ENCODE measurements at places on chromosomes 1 and 21. TPM values are rescaled to one million over a fixed set of nuclear protein-coding genes. Genes with fewer than 3 reads are reported as not detected.

GRCh38 chr1:182607566-182607965, 3.4 kb upstream of the RGS16 start:
- DNase-seq = no peak

GRCh38 chr1:115768549-115768948, at the start of gene CASQ2:
Gene CASQ2 (minus strand): TSS chr1:115768714. CDS start chr1:115768541, 173 bp downstream.
- peak; percentile 16 for DNase-seq

DNA sequence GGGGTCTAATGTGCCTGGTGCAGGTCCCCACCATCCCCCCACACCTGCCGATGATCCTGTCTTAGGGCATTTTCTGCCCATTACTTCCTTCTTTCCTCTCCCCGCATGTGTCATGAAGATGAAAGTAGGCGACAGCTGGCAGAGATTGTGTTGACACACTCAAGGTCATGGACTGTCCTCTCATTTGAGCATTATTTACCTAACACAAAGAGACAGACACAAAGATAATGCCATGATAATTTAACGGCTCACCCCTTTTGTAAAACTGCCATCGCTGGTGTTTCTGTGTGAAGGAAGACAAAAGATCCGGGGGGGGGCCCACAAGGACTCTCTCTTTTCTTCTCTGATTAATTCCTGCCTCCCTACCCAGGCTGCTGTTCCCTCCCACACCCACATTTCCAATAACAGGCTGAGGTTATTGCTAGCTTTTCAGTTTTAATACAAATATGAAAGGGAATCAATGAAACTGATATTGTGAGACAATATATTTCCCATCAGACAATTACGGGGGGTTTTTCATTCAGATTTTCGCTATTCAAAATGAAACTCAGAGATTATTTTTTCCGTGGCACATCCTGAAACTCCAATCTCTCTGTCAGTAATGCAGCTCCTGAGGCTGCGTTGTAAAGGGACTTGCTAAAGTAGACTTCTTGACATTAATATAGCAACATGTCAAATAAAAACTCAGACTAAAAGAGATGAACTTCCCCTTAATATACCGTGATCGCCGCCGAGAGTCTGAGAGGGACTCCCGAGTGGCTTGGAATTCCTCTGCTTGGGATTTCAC, 561.1 kb downstream of the NPHP4 start:
- DNase-seq = no peak

DNA sequence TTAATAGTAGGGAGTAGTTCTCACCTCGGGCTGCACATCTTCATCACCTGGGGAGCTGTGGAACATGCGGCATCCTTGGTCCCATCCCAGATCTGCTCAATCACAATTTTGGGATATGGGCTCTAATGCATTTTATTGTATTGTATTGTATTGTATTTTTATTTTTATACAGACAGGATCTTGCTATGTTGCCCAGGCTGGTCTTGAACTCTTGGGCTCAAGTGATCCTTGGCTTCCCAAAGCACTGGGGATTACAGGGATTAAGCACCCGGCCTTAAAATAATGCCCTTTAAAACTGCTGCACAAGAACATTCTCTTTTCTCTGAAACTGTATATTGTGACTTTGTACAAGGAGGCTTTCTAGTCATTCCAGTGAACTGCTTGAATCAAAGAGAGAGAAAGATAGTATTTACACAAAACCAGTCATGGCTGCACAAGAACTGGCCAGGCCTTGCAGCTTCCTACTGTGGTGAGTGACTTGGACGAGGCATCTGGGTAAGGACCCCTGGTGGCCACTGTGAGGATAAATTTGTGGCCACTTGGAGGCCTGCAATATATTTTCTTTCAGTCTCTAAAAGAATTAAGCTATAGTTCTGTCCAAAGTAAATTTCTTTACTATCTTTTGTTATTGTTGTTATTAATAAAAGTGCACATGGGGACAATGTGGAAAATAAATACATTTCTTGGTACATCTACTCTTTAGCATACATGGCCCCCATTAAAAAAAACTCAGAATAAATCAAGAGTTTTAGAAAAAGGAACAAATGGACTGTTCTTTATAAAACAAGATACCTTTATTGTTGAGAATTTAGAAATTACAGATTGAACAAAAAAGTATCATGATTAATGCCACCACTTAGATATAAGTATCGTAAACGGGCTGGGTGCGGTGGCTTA, 48.0 kb downstream of the TBCE start:
- DNase-seq = peak; percentile 82

GRCh38 chr1:197126691-197127090, 19.8 kb downstream of the ASPM start:
- DNase-seq = no peak

OR2L5 gene
- not detected for total RNA-seq

GBP4 gene
- not detected for total RNA-seq

ATP6V1G3 gene
- not detected for total RNA-seq

DNA sequence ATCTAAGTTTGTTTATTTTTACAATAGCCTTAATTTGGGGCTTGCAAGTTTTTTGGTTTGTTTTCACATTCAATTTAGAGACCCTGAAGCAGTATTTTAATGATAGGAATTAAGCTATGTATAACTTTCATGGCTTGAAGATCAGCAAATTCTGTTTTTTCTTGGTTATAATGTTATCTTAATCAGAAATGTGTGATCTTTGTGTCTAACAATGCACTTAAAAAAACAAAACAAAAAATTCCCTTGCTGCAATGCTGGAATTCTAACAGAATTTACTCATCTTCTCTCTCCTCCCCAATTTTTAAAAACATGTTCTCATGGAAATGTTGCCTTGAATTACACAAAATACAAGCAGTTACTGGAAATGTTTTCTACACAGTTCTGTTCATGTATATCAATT, 113.1 kb downstream of the OLFML2B start:
- no peak for DNase-seq

DNA sequence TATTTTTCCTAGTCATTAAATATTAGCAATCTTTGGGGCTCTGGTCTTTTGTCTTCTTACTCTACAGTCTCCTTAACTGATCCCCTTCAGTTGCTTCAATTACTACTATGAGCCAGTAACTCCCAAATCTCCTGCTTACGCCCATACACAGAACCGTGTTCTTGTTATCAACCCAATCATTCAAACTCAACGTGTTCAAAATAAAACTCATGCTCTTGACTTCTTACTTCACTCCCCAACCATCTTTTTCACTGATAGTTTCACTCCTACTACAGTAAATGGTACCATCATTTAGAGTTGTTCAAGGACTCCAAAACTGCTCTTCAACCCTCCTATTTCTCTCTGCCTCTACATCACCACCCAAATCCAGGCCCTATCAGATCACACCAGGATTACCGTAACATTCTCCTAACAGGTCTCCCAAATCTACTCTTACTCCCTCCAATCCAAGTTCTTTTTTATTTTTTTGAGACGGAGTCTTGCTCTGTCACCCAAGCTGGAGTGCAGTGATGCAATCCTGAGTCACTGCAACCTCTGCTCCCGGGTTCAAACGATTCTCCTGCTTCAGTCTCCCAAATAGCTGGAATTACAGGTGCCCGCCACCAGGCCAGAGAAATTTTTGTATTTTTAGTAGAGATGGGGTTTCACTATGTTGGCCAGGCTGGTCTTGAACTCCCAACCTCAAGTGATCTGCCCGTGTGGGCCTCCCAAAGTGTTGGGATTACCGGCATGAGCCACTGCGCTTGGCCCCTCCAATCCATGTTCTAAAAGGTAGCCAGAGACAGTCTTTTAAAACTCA, 3.0 kb downstream of the YARS1 start:
- DNase-seq = no peak

DDR2 gene
- 0.69 TPM for total RNA-seq

DNA sequence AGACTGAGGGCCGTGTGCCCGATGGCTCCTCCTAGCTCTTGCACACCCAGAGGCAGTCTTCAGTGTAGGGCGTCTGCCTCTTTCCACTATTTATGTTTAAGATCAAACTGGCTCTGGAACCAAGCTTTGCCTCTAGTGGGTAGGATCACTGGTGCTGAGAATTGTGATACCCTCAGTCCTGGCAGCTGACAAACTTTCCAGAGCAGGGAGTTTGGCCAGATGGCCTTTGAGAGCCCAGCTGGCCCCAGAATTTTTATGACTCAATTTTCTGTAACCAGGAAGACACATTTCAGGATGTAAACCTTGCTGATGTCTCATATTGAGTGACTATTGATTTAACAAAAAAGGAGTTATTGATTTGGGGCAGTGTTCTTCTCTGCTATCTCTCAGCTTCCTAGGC, 6.7 kb downstream of the COQ8A start:
- no peak for DNase-seq

DNA sequence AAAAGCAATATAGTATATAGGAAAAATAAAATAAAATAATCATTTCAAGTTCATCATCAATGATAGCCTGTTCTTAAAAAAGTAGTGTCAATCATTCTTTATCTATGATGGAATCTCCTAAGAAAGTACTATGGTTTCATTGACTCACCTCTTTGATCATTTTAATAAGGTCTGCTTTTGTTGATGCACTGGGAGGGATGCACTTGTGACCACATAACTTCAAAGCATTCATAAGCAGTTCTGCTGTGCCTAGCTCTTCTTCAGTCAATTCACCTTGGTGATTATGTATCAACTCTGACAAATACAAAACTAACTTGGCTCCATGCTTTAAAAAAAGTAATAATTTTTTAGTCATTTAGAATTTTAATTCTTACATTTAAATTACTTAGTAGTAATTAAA, 84.8 kb upstream of the GNG4 start:
- no peak for DNase-seq

DNA sequence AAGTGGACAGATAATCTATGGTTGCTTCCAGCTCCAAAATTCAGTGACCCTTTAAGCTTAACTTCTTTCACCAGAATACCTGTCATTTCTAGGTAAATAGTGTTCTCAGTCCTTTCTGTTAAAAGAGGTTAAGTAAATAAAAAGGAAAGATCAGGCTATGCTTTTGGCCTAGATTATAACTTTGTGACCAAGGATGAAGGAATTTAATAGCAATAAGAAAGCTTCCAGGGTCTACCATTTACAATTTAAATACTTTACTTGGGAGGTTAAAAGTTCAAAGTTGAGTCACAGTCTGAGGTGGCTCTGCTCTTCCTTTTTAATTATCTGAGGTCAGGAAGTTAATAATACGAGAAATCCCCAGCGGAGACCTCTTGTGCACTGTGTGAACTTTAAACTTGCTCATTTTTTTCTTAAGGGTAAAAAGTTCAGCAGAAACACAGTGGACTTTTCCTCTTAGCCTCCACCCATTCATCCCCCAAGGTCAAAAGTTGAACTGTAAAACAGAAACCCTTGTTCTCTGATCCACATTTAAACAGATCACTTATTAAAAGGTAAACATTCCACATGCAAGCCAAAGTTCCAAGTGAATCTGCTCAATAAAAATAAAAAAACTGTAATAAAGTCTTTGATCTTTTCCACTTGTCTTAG, 187.1 kb downstream of the NRIP1 start:
- no peak for DNase-seq

EVI5 gene
- total RNA-seq = 13.7 TPM

DNA sequence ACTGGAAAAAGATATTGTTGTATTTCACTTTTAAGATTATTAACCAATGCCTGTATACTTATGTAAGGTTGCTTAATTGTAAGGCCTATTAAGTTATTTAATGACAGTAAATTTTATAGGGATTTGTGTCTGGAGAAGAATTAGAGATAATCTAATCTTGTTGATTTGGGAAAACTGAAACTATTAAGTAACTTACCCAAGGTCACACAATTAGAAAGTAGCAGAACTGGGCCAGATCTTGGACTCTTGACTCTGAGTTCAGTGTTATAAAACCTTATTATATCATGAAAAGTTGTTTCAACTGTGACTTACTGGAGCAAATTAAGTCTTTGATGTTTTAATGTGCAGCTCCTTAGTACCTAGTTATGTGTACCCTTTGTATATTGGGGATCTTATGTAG, 38.5 kb downstream of the CAMTA1 start:
- DNase-seq = no peak

GRCh38 chr1:1225913-1226312, 5.9 kb downstream of the SDF4 start:
- no peak for DNase-seq

GRCh38 chr1:30425046-30425445, 298.3 kb downstream of the MATN1 start:
- no peak for DNase-seq

DNA sequence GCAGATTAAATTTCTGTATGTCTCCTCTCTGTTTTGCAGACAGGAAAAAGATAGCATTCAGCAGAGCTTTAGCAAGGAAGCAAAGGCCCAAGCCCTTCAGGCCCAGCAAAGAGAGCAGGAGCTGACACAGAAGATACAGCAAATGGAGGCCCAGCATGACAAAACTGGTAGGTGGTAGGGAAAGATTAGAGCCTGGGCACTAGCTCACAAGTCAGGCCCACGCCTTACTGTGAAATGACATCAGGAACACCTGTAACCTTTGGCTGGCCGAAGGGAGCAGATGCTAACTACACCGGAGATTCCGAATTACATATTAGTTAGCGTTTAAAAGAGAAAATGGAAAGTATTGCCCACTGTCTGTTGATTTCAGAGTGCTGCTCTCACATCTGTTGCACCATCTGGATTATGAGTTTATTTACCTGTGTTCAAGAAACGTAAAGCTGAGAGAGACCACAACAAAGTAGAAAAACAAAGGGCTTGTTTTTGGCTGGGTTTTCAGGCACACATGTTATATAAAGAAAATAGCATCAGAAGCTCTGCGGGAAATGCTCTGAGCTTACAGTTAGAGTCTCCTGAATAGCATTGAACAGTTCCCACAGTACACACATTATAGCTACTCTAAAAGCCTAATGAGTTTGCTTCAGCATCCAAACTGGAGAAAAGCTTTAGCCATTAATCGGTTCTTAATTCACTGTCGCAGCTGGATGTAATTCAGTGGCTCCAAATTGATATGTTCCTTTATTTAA, 160.0 kb downstream of the SDCCAG8 start:
- no peak for DNase-seq

PTGFR gene
- not detected for total RNA-seq

DNA sequence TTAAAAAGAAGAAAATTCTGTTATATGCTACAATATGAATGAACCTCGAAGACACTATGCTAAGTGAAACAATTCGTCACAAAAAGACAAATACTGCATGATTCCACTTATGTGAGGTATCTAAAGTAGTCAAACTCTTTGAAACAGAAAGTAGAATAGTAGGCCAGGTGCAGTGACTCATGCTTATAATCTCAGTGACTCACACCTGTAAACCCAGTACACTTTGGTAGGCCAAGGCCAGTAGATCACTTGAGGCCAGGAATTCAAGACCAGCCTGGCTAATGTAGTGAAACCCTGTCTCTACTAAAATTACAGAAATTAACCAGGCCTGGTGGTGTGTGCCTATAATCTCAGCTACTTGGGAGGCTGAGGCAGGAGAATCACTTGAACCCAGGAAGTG, 25.7 kb downstream of the EPHA10 start:
- no peak for DNase-seq

GRCh38 chr1:170556917-170557316, 25.0 kb downstream of the GORAB start:
- DNase-seq = no peak

GRCh38 chr1:153356392-153357075, 1.1 kb upstream of the S100A9 start:
- no peak for DNase-seq

ARMH1 gene
- total RNA-seq = 3.6 TPM

GRCh38 chr1:228152918-228153258, 3.2 kb downstream of the GJC2 start:
- no peak for DNase-seq

TGFBR3 gene
- 9.0 TPM for total RNA-seq
